ENCODE measurements at places on chromosomes 2 and 18.

GRCh38 chr2:167122389-167122788 is 234.1 kb downstream of the XIRP2 start:
- DNase-seq = no peak

- DNase-seq = peak; percentile 55
Observed at GRCh38 chr2:134657650-134658250, 61.0 kb downstream of the TMEM163 start.

GRCh38 chr2:96542357-96542977 is 5.9 kb downstream of the ARID5A start:
- peak; percentile 72 for DNase-seq

- no peak for DNase-seq
Observed at GRCh38 chr2:230669386-230669950, 43.2 kb upstream of the CAB39 start.

DNA sequence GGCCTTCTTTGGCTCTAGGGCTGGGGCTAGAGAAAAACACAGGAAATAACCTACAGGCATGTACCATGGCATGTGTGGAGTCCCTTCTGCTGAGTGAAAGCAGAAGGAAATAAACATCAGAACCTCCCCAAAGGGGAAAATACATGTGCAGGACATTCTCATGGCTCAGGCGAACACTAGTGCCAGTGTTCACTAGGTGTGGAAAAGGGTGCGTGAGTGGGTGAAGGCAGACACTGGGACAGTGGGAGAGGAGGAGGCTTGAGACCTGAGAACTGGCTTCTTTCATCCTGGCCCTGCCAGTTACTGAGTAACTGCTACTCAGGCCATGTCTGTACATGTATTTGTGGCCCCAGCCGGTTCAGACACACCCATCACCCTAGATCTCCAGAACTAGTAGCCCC is 268.2 kb downstream of the PRKCE start:
- no peak for DNase-seq

All from NCI-H82 (cell line).